ENCODE measurements at places on chromosomes 12 and 14.

- no peak for DNase-seq
Measured at GRCh38 chr12:120066341-120066740, 50.2 kb downstream of the RAB35 start.

DNA sequence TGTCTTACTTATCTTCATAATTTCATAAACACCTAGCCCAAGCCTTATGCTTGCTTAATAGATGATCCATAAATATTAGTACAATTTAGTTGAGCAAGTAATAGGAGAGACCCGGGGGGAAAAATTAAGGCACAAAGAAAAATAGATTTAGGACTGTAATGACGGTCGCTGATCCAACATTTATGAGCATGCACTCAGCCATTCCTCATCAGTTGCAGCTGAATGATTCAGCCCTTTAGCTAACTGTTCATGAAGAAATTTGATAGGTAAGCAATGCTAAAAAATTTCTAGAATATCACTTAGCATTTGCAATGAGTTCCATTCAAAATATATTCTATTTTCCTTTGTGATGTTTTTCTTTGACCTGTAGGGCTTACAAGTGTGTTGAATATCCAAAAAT is 163.2 kb downstream of the PTPRO start:
- no peak for DNase-seq

GRCh38 chr12:75289753-75290152 is 40.4 kb downstream of the CAPS2 start:
- DNase-seq: no peak

- DNase-seq: no peak
Measured at GRCh38 chr12:62637679-62638078, 171.1 kb downstream of the MON2 start.

- no peak for DNase-seq
Measured at GRCh38 chr12:76462668-76463224, 96.8 kb downstream of the OSBPL8 start.

DNA sequence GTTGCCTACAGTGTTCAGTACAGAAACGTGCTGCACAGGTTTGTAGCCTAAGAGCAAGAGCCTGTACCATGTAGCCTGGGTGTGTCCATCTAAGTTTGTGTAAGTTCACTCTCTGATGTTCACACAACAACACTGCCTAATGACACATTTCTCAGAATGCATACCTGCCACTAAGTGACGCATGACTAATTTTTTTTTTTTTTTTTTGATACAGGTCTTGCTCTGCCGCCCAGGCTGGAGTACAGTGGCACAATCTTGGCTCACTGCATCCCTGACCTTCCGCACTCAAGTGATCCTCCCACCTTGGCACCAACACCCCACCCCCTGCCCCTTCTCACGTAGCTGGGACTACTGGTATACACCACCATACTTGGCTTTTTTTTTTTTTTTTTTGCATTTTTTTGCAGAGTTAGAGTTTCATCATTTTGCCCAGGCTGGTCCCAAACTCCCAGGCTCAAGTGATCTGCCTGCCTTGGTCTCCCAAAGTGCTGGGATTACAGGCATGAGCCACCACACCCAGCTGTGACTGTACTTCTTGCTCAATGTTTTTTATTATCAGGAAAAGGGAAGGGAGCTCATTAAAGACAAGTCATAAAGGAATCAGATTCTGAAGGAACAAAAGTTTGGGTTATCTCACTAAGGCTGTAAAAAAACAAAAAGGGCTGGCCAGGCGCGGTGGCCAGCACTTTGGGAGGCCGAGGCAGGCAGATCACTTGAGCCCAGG is 10.0 kb upstream of the CDC42BPB start:
- DNase-seq: no peak

- DNase-seq: no peak
Measured at GRCh38 chr14:51609955-51610283, 41.8 kb upstream of the FRMD6 start.

DNA sequence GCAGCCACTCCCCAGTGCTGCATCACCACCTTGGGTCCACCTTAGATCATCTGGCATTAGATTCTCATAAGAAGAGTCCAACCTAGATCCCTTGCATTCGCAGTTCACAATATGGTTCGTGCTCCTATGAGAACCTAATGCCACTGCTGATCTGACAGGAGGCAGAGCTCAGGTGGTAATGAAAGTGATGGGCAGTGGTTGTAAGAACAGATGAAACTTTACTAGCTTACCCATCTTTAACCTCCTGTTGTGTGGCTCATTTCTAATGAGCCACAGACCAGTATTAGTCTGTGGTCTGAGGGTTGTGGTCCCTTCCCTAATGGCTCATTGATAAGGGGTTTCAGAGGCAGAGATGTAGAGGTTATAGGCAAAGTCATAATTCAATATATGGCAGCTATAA is 615.9 kb upstream of the MIS18BP1 start:
- no peak for DNase-seq

- no peak for DNase-seq
Measured at GRCh38 chr12:49655595-49656236, 32.4 kb downstream of the PRPF40B start.

DNA sequence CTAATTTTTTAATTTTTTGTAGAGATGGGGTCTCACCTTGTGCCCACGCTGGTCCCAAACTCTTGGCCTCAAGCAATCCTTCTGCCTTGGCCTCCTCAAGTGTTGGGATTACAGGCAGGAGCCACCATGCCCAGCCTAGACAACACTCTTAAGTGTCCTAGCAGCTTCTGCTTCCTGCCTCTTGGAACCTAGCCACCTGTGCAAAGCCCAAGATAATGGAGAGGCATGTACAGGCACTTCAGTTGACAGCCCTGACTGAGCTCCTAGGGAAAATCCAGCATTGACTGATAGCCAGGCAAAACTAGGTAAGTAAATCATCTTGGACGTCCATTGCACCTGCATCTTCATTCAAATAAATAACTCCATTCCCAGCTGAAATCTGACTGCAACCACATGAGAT is 15.5 kb downstream of the COX14 start:
- DNase-seq: no peak

GRCh38 chr12:87405918-87406317 is 623.3 kb downstream of the C12orf50 start:
- DNase-seq: no peak

- no peak for DNase-seq
Measured at GRCh38 chr12:96157427-96157826, 36.7 kb upstream of the ELK3 start.

DNA sequence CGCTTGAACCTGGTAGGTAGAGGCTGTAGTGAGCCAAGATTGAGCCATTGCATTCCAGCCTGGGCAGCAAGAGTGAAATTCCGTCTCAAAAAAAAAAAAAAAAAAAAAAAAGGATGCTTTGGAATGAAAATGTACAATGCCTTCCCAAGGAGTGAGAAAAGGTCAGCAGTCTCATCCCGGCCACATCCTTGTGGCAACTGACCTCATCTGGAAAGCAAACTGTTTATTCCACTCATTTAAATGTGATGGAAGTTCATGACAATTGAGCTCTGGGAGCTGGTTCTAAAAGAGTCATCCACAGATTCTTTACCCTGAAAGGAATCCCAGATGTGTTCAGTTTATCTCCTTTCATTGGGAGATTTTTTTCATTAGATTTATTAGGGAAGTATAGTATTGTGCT is 19.4 kb upstream of the LIMA1 start:
- DNase-seq: no peak

- DNase-seq: no peak
Measured at GRCh38 chr12:52756281-52756960, 20.7 kb downstream of the KRT76 start.

DNA sequence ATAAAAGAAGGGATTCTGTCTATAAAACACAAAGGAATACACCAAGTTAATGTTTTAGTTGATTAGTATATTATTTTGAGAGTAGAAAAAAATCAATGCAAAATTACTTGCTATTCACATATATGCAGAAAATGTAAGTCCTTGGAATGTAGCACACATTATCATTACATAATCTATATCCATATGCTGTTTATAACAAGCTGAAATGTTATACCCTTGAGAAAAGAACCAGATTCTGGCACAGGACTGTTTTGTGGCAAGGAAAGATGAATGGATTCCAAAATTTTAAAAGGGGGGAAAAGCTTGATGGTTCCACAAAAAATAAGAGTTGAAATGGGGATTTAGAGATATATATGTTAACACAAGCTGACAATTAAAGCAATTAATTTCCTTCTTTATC is 153.6 kb downstream of the MSRB3 start:
- no peak for DNase-seq

- DNase-seq: no peak
Measured at GRCh38 chr14:49692193-49692757, 645 bp upstream of the KLHDC1 start.

DNA sequence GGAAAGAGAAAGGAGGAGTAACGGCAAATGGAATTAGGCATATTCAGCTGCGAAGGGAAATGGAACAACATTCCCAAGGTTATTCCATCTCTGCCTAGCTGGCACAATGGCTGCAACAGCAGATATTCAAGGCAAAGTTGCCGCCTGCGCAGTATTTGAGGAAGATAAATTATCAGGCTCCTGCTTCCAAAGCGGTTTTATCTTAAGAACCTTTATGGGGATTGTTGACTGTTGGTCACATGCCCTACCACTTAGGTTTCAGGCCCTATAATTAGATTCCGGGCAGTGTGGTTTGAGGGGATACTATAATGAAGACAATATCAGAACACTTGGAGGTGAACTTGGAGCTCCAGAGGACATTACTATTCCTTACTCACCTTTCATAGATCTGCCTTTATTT is 99.7 kb downstream of the FGD4 start:
- DNase-seq: no peak

- no peak for DNase-seq
Measured at GRCh38 chr12:64658892-64659481, 48.7 kb downstream of the RASSF3 start.

DNA sequence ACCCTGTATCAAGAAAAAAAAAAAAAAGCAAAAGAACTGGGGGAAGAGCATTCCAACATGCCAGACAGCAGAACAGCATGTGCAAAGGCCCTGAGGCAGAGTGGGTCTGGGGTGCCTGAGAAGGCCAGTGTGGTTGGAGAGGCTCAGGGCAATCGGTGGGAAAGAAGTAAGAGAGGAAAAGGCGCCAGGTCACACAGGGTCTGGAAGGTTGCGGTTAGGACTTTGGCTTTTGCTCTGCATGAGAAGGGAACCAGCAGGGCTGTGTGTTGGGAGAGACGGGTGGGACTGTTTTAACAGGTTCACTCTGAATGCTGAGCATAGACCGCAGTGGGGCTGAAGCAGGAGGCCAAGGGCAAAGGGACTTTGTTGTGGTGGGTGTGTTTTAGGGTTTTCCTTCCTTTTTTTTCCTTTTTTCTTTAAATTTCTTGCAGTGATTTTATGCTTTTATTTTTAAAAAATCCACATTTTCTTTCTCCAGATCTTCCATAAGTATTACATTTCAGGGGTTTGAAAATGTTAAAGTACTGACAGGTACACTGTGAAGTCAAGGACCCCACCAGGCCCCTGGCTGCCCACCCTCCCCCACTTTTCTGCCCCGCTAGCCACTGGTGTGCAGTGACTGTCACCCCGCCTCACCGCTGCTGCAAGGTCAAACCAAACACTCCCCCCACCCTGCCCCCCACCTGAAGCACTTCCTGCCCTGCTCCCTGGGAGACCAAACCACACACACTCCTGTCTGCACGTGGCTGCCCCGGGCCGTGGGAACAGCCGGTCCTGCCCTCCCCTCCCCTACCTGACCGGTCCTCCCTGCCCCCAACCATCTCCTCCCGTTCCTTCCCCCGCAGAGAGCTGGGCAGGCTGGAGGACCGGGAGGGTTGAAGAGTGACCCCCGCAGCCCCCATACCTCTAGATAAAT is 30.0 kb downstream of the DTX1 start:
- DNase-seq: no peak

DNA sequence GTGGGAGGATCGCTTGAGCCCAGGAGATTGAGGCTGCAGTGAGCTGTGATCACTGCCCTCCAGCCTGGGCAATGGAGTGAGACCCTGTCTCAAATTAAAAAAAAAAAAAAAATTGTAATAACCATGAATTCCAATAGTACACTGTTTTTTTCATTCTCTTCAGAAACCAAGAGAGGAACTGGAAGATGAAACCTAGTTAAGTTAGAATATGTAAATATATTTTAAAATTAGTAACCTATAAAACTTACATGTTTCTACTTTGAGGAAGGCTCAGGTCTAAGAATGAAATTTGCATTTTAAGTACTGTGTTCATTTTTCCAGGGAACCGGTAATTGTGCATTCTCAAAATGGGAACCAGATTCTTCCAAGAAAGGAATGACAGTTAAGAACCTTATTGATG is 18.8 kb downstream of the KNTC1 start:
- no peak for DNase-seq

DNA sequence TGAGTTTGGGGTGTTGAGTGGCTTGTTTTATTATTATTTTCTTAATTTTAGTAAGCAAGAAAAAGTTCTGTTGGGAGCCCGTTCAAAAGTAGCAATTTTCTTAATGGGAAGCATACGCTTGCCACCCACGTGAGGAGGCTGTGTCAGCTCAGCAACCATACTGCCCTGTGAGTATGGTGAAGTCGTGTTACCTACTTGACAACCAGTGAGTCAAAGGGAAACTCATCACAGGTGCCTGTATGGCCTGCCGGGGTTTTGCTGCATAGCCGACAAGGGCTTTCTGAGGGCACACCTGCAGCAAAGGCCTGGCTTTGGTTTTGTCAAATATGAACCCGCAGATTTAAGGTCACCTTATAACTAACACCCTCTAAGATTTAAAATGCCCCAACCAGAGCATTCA is 31.1 kb downstream of the PITPNM2 start:
- DNase-seq: no peak

DNA sequence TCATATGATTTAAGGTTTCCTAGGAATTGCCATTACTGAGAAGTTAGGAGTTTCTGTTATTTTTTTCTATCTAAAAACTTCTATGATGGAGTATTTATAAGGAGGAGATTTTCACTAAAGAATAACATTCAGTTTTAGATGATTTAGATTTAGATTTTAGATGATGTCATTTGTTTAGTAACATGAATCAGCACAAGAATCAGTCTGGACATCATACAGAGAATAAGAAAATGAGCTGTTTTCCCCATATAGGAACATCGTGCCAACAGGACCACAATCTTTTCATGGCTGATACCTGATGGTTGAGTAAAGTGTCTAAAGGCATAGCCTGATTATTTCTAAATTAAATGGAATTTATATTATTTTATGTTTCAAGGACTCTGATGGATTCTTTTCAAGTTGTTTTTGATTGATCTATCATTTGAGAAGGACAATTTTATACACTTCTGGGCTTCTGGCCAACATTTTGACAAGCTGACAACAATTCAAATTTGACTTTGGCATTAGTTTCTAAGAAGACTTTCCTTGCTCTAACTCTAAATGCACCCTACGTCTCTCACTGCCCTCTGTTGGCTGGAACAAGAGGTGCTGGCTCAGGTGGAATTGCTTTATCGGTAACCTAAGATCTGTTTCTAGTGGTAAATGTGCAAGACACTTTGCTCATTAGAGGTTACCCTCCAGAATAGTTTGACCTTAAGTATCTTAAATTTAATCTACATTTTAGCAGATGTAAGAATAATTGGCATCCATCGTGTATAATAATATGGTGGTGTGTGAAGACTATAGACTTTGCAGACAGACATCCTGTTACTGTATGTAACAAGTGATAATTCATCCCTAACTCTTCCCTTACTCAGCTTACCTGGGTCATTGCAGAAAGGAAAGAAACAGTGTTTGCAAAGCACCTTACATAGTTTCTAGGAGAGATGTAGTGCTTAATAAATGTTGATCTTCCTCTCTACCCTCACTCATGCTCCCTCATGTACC is 42.8 kb upstream of the CPSF6 start:
- DNase-seq: no peak
